Stimulated activated naive CD4-positive, alpha-beta T cell treated with Interleukin-2 at 50 U/mL for 16 hours (primary cell): ENCODE measurements at places on chromosomes 16 and 17.

GRCh38 chr17:17818088-17818526 lies 18.7 kb downstream of the SREBF1 start:
- DNase-seq: no peak

- DNase-seq: no peak
These were observed 1.8 kb downstream of the TSPOAP1 start for GRCh38 chr17:58326609-58327362.

DNA sequence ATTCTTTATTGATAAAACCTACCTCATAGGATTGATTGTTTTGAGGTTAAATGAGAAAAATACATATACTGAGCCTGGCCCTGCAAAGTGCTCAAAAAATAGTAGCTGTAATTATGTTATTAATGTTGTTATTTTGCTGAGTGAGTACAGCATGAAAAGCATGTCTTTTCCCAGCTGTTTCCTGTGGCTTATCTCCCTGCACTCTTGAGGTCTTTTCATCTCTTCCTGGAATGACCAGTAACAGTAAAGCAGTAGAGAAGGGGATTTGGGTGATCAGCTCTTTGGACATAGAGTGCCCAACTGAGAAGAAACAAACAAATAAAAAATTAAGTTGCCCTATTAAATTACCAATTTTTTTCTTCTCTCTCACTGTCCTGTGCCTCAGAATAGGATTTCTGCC lies 53.7 kb downstream of the NFAT5 start:
- DNase-seq: no peak

DNA sequence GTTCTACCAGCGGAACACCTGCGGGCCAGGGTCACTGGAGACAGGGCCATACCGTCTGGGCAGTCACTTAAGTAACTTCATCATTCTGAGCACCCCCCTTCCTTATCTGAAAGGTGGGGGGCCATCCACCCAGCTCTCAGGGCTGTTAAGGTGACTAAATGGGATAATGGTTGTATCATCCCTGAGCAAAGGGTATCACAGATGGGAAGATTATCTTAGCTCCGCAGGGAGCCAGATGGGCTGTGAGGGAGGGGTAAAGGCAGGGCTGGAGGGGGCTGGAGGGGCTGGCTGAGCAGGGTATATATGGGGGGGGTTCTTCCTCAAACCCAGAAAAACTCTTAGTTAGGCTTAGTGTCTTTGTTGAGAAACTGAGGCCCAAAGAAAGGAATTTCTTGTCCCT lies 2.9 kb upstream of the CACNA1G start:
- DNase-seq: no peak
